ENCODE measurements at places on chromosomes 4 and X.

- DNase-seq = no peak
These were observed 5.2 kb upstream of the PGRMC1 start for GRCh38 chrX:119230850-119231249.

DNA sequence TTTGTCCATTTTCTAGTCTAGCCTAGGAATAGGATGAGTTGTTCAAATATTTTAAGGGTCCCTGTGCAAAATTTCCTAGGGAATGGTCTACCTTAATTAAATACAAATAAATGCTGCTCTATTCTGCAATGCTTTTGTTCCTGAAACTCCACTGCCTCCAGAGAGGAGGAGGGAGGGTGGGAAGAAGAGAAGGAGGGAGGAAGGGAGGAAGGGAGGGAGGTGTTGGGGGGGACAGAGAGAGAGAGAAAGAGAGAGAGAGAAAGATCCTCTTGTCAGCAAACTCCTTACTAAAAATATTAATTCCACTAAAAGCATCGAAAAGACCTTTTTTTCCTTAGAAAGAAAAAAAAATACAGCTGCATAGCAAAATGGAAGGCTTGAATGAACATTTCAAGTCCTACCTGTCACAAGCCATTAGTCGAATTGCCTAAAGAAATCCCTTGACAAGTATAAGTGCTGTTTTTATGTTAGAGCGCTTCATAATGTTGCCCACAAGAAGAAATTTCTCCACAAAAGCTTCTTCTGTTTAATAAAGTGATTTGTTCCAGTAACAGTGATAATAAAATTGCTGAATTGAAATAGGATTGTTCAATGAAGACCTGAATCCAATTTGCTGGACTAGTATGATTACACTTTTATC lies 106.0 kb downstream of the NKX6-1 start:
- no peak for DNase-seq

GRCh38 chr4:48247142-48247877 lies 22.3 kb downstream of the TEC start:
- no peak for DNase-seq

DNA sequence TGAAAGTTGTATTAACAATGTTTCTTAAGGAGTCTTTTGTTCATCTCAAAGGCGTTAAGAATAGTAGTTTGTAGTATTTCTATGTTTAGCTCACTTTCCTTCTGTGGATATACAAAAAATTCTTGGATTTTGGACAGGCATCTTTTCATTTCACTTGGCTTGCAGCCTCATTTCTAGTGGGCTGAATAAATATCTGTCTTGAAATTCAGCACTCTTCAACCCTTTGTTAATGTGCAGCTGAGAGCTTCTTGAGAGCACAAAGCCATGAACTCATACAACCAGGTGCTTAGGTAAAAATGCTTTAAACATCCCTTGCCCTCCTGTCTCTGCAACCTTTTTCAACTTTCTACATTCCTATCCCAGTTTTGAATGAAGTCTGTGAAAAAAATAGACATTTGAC lies 1003.2 kb downstream of the C4orf33 start:
- DNase-seq = no peak

DNA sequence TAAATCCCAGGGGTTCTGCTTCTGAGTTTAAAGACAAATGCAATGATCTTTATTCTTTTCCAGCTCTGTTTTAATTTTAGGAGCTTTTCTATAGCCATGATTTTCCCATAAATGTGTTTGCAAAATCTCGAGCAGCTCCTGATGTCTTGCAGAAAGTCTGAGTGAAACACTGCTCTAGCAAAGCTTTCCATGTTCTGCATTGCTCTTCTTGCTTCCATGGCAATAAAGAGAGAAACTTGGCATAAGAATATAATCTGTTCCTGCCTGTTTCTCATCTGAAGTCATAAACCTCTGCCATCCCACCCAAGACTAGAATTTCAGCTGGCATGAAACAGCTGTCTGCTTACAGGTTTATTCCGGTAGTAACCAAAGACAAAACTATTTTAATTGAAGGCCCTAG lies 254.5 kb downstream of the SPRY1 start:
- peak; percentile 66 for DNase-seq

- no peak for DNase-seq
These were observed 599.0 kb downstream of the TRAM1L1 start for GRCh38 chr4:116486401-116486800.

GRCh38 chr4:12926189-12927066 lies 557.7 kb downstream of the RAB28 start:
- no peak for DNase-seq

DNA sequence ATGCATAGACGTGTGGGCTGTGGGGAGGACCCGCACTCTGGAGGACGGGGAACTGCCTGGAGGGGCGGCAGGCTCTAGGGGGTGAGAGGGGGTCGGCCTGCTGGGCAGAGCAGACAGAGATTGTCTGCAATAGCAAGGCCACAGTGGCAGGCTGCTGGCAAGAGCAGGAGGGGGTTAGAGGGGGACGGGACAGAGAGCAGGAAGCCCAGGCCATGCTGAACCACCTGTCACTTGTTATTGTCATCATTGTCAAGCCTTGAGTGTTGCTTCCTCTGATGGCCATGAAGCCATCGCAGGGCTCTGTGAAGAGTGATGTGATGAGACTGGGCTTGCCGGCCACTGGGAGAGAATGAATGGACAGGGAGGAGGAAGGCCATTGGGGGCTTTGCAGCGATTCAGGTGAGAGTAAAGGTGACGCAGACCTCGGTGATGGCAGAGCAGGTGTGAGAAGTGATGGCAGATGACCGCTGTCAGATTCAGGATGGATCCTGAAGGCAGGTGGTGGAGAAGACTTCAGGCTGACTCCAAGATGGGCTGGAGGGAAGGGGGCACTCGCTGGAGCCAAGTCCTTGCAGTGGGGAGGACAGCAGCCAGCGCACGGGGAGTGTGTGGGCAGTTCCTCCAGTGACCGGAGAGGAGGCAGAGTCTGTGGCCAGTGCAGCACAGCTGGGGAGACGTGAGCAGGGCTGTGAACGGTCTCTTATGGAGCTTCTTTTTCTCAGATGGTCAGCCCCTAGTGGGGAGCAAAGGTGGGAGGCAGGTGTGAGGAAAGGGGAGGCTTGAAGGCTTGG lies 43.6 kb downstream of the HTT-AS start:
- DNase-seq = no peak

DNA sequence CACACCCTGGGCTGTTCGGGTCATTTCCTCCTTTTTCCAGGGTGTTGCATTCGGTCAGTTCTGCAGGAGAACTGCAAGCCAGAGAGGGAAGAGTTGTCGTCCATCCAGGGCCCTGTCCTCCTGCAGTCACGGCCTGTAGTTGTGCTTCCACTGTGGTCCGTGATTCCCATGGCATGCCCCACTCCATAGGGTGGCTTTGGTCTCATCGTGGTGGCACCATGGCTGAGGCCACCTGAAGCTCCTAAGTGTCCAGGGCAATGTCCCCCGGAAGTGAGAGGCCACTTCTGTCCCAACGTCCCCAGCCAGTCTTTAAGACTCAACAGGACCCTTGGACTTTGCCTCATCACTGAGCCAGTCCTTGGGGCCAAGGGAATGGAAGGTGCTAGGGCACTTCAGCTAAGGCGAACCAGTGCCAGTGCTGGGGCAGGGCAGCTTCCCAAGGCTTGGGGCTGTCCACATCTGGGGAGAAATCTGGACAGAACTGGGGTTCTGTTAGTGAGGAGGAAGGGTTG lies 83.7 kb downstream of the HTRA3 start:
- no peak for DNase-seq

DNA sequence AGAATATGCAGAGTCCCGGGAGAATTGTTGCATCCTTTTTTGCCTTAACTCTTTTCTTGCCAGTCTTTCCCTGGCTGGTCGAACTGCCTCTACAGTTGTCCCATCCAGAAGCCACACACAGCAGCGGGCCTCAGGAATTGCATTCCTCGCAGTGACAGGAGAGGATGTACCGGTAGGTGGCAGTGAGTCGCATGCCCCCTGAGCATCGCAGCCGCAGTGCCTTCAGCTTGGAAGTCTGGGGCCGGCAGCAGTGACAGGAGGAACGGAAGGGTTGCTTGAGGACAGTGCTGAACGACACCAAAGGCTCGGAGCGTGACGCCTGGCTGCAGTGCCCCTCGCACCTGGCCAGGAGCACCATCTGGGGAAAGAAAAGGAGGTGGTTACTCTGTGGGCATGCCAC lies 23.5 kb downstream of the NDP start:
- DNase-seq = no peak

- no peak for DNase-seq
These were observed 9.3 kb upstream of the DCK start for GRCh38 chr4:70984106-70984505.

DNA sequence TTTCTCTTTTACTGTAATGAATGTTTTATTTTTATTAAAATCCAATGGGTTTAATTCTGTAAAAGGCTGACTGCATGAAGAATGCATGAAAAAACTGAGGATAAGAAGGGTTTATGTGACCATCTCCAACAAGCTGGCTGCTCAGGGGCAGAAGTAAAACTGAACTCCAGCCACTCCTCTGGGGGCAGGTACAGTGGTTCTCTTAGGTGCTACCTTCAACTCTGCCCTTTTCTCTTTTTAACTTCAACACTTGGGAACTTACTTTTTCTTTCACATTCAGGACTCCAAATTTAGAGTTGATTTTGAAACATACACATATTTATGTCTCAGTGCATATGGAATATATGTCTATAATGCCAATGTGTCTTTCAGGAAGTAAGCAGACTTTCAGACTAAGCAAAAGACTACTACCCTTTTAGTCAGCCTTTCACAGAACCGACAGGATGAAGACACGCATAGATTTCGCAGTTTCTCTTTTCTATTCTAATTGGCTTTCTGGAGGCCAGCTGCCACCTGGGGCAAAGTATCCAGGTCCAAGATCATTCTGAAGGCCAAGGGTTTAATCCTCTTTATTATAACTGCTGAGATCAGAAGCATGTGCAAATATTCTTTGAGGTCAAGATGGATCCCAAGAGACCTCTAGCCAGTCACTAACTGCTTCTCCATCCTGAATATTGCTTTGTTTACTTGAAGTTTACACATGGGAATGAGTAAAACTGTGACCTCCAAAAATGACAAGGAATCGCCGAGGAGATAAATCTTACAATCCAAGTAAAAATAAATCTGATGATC lies 30.7 kb downstream of the HS3ST1 start:
- DNase-seq = no peak

DNA sequence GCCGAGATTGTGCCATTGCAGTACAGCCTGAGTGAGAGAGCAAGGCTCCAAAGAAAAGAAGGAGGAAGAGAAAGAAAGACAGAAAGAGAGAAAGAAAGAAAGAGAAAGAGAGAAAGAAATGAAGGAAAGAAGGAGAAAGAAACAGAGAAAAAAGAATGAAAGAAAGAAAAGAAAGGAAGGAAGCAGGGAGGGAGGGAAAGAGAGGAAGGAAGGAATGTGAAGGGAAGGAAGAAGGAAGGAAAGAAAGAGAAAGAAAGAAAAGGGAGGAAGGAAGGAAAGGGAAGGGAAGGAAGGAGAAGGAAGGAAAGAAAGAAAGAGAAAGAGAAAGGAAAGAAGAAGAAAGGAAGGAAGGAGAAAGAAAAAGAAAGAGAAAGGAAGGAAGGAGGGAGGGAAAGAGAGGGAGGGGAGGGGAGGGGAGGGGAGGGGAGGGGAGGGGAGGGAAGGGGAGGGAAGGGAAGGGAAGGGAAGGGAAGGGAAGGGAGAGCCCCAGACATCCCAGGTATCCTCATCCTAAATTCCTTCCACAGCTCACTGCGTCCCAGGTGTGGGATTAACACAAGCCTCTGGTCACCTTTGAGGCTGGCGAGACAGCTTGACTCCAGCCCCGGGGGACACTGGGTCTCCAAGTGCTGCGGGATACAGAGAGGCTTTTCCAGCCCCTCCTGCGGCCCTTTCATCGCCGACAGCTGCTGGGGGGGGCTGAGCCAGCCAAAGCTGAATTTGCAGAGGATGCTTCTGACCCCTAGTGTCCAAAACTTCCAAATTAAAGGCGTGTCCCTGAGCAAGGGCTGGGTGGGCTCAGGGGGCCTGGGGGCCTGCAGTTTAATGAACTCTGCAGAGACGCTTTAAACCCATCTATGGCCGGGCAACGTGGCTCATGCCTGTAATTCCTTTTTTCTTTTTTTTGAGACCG lies 24.2 kb upstream of the CSF2RA start:
- no peak for DNase-seq

GRCh38 chr4:175376287-175376977 lies 435.6 kb downstream of the GPM6A start:
- no peak for DNase-seq

GRCh38 chr4:16122308-16122711 lies 38.5 kb upstream of the PROM1 start:
- peak; percentile 21 for DNase-seq

DNA sequence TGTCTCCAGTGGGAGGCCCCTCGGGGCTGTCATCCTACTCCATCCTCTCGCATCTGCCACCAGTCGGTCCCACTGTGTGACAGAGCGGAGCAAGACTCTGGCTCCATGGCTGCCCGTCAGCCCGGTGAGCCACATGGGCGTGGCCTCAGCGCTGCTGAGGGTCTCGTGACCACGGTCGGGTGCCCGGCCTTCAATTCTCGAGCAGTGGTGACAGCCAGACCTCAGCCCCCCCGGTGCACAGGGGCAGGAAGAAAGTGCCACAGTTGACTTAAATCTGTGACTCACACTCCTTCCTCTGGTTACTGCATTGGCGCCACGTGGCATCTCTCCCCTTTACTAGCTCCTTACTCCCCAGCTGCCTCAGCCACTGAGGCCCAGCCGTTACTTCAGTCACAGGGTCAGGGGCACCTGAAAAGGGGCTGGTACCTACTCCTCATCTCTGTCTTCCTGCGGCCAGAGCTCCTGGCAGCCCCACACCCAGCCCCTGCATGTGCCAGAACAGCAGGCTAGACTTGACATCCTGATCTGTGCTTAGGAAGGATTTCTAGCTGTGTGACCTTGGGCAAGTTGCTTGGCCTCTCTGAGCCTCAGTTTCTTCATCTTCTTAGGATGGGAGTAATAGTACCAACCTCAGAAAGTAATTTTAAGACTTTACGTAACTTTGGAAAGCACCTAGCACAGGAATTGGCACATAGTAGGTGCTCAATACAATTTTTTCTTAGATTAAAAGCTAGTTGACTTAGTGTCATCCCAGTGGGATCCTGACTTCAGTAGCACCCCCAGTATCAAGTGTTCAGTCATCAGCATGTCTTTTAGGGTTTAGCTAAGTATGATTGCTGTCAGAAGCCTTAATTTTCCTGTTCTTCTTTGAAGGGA lies 66.1 kb downstream of the TNIP2 start:
- DNase-seq = no peak

DNA sequence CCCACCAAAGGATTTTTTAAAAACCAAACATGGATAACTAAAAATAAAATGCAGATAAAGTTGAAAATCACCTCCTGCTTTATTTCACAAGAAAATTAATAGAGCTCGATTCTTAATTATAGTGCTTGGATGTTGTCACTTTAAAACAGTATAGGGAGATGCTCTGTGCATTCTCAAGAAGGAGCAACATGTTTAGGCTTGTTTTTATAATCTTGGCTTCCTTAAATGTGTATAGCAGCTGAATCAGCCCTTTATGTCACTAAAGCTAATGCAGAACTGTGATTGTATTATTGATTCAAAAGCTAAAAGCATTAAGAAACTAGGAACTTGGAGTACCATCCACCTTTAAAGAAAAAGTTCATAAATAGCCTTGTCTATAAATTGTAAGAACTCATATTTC lies 12.9 kb downstream of the UTP3 start:
- DNase-seq = no peak

DNA sequence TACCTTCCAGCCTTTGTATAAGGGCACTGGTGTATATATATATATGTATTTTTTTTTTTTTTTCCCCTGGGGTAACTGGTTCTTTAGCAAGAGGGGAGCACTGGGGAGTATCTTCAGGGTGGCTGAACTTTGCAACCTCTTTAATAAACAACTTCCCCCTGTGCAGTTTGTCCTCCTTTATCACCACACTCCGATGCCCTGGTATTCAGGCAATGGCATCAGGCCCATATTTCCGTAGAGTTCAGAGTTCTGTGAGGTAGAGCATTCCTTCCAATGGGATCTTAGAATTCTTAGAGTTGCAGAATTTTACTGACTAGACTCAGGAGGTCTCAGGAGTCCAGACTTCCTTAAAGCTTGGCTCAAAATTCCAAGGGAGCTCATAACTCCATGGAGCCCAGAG lies 24.6 kb downstream of the NYX start:
- no peak for DNase-seq
